ENCODE measurements at places on chromosomes 6 and 20. TPM values are rescaled to one million over a fixed set of nuclear protein-coding genes. Genes with fewer than 3 reads are reported as not detected.

GRCh38 chr20:39067526-39068216 is 105.5 kb downstream of the DHX35 start:
- no peak for DNase-seq

GRCh38 chr20:10784554-10785183 is 110.9 kb upstream of the JAG1 start:
- no peak for DNase-seq

GRCh38 chr6:24140591-24140990 is 14.6 kb downstream of the NRSN1 start:
- DNase-seq, result no peak

DNA sequence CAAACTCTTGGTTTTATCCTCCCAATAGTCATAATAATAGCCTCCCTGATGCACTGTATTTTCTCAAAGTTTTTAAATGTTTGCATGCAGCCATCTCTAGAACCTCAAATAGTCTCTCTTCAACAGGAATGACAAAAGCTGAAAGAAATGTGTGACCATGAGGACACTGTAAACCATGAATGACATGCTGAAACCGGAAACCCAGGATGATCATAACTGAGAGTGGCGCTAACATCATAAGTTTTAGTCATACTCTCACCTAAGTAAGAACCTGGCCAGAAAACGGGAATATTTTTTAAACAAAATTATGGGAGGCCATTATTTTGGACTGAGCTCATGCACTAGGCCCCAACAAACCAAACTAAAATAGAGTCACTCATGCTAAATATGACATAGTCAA is 278.4 kb upstream of the STXBP5 start:
- no peak for DNase-seq

GRCh38 chr6:143049611-143050010 is 11.1 kb upstream of the AIG1 start:
- no peak for DNase-seq

DNA sequence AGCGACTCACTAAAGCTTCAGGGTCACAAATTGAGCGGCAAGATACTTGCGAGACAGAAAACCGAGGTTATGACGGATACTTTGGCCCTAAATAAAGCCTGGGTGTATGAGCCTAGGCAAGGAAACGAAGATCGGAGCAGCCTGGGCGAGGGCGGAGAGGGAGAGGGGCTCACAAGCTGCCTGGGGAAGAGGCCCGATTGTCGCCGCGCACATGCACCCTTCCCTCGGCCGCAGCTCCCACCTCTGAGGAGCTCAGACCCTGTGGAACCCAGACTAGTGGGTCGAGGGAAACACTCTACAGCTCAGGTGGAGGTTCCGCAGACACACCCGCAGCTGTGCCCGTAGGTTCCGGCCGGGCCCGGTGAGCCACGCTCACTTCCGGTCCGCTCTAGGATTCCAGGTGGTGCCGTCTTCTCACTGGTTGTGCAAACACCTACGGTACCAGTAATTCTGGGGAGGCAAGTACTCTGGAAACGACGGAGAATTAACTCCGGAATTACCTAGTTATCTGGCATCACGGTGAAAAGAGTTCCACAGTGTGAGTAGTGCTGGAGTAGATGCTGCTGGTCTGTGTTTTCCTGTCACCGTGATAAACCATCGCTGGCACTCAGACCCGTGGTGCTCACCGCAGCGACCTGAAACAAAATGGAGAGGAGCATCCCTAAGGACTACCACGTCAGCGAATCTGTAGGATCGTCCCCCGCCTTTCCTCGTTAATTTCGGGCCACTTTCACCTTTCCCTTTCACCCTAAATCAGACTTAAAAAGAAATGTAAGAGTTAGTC is 61.5 kb downstream of the GPX5 start:
- peak; percentile 55 for DNase-seq

DNA sequence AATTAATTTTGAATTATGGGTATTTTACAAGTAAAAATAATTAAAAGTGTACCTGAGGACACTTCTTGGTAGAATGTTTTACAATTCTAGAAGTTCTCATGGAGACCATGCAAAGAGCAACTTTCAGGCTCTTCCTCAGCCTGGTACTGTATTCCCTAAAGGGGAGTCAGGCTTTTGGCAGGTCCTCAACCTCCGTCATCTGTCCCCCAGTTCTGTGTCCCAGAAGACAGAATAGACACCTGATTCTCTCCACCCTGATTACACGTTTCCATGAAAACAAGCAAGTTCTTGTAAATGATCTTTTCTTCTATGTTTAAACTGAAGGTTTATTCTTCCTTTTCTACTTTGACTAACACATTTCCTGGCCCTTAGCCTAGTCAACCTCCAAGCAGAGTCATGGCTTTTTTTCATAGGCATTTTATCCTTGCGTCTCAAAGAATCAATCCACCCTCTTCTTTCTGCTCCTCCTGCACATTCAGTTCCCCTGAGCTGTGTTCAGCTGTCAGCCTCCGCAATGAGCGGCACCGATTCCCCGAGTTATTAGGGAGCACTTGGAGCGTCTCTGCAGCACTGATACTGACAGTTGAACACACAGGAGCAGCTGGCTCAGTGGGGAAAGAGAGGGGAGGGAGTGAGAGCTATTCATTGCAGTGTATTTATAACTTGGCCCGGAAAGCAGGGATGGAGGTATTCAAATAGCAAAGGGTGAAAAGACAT is 1082.4 kb upstream of the MAP3K7 start:
- DNase-seq, result no peak

- DNase-seq, result no peak
Observed at GRCh38 chr20:17594443-17594842, 24.6 kb downstream of the DSTN start.

DNA sequence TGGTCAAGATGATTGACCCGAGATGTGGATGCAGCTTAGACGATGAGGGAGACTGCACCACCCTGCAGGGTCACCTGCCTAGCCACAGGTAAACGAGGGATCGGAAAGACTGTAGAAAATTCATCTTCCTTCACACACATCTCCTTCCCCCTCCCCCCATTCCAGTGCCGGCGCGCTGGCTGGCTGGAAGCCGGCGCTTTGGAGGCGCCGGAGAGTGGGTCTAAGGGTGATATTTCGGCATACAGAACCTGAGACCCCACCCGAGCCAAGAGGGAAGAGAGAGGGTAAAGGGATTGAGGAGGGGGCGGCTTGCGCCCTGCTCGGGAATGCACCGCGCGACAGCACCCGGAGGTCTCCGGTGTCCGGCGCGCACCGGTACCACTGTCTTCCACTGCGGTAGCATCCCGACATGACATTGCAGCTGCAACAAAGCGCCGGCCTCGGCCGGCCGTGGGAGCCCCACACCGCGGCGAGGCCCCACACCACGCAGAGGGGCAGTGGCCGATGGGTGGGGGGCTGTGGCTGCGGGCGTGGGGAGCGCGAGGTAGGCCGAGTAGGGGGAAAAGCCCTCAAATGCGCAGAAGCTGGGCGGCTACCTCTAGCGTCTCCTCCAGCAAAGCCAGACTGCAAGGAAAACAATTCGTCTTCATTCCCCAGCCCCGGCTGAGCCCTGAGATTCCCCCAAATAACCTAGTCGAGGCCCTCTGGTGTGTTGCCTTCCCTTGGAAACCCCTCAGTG is 984 bp downstream of the TNFRSF21 start:
- DNase-seq, result no peak

DNA sequence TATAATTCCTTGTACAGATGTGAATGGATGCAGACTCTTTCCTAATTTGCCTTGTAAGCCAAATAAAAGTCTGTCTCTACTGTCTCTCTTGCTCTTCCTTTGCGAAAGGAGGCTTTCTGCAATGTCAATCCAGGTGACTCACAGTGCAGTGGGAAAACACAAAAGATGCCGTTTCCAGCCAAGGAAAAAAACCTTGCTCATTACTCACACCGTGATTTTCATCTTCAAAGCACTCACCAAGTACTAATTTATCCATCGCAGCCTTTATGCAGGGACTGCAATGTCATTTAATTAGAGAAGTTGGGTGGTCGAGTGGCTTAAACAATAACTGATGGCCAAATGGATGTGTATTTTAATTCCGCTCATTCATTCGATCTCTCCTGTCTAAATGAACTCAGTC is 23.8 kb downstream of the SAYSD1 start:
- DNase-seq, result no peak

- no peak for DNase-seq
Observed at GRCh38 chr6:55212156-55212555, 37.8 kb downstream of the HCRTR2 start.

GRCh38 chr6:10531942-10532341 is 10.8 kb downstream of the GCNT2 start:
- no peak for DNase-seq

- peak; percentile 34 for DNase-seq
Observed at GRCh38 chr6:158622545-158623190, 21.9 kb downstream of the DYNLT1 start.

DNA sequence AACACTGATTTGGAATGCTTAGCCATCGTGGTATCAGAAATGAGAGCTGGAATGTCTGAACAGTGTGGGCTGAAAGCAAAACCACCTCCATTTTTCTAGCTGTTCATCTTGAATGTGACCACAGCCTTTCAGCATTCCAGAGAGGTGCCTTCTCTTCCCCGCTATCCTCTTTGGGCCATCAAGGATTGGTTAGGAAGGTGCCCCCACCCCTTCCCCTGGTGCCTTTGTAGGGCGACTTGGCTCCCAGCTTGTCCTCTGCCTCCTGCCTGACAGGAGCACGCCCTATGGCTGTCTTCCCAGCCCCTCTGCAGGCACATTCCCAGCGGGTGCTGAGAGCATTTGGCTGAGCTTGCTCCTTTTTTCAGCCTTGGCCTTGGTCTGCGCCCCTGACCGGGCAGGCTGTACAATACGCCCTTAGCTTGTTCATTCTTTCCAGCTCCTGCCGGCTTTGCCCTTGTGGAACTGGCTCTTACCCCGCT is 97.5 kb downstream of the ARMC2 start:
- no peak for DNase-seq

- DNase-seq, result no peak
Observed at GRCh38 chr6:114315831-114316595, 26.8 kb downstream of the HS3ST5 start.

DNA sequence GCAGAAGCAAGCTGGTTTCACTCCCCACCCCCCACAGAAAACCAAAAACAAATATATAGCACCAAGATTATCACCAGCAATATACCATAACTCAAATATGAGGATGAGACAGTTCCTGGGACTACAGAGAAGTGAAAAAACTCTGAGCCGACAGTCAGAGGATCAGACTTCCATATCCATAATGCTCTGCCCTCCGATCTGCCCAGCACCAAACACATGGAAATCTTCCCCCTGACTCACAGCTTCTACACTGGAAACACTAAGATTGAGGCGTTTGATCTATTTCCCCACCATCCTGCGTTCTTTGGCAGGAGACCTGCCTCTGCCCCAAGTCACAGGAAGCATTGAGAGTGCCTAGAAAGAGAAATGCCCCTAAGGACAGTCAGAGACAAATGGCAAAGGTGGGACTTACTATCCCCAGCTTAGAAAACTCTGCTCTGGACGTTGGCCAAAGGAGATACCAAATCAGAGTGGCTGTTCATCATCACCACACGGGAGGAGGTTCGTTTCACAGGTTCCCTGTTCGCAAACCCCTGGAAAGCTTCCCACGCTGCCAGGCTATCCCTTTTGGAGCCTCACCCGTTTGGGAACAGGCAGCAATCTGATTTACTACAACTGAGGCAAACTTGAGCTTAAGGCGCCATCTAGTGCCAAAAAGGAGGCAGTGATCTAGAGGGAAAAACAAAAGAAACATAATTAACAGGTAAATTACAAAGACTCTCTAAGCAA is 48.7 kb upstream of the SRSF6 start:
- DNase-seq, result no peak

- no peak for DNase-seq
Observed at GRCh38 chr20:47215653-47216397, 140.7 kb downstream of the ZMYND8 start.

DNA sequence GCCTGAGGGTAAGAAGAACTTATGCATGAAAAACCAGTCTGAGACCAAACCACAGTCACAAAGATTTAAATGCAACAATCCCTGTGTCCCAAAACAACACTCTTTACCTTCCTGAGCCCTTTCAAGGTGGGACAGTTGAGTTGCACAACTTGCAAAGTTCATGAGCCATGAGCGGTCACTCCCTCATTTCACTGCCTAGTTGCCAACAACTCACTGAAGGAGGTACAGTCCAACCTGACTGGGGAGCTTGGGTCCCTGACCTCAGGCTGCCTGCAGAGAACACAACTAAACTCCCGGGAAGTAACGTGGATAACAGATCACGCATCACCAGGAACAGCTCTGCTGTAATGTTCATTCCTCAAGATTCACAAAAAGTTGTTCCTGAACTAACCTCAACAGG is 69.4 kb downstream of the MBOAT1 start:
- DNase-seq, result no peak

GRCh38 chr6:108839083-108839642 is 9.1 kb upstream of the ARMC2 start:
- DNase-seq, result no peak

DNA sequence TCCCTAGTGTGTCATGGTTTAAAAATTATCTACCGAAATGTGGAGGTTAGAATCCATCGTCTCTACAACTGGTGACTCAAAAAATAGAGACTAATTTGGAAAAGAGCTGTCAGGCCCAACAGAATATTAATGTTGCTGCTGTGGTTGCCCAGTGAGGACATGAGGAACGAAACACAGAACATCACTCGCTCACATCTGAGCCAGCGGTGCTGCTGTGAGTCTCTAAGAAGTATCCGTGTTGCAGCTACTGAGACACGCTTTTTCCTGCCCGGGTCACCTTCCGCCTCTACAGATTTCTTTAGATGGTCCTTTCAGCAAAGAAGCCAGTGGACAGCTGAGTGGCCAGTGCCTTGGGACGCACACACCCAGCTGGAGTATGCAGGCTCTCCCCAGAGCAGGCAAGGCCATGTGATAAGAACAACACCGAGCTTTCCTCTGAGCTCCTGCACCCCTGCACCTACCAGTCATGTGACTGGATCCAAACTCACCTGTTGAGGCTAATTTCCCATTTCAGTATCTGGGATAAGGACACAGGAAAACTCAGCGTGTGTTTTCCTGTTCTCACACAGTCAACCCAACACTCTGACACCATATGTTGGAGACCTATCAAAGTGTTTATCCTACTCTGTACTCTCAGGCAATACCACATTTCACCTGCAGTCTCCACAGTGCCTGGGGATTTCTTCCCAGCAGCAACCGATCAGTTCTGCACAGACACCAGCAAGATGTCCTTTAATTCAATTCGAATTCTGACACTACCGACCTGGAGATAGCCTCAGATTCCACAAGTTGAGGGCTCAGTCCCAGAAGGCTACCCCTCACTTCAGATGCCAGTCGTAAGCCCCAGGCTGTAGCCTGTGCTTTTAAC is 119.0 kb upstream of the RPS6KA2 start:
- DNase-seq, result no peak

DNA sequence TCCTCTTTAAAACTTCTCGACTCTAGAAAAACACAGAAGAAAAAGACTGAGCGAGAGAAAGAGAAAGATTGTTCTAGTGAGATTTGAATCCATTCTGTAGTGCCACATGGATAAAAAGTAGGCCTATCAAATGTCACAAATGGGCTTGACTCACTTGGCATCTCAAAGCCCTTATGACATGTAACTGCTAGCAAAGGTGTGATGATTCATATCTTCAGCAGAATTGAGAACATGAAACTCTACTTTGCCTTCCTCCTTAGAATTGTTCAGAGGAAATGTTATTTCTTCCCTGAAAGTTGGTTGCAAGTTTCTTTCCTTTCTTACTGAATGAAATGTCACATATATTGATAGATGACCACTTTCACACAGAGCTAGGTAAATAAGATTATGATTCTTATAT is 40.4 kb upstream of the DUSP22 start:
- DNase-seq, result no peak

PPP1R3D gene
- 8.5 TPM for total RNA-seq

KCNG1 gene
- 1.1 TPM for total RNA-seq

GNAS-AS1 gene
- total RNA-seq, result 1.8 TPM

SAMD5 gene
- total RNA-seq, result not detected

MCCD1 gene
- not detected for total RNA-seq

PRKN gene
- not detected for total RNA-seq

NKX2-2 gene
- not detected for total RNA-seq

NRSN1 gene
- total RNA-seq, result not detected

EDN1 gene
- total RNA-seq, result not detected

GPX5 gene
- not detected for total RNA-seq

CD40 gene
- total RNA-seq, result 2.2 TPM

Data from activated CD8-positive, alpha-beta memory T cell treated with anti-CD3 and anti-CD28 coated beads, Interleukin-2, amount 10 ng/mL, durations not matched to agents 7 days and 5 days (primary cell).